ENCODE measurements at places on chromosomes 16 and 17. TPM values are rescaled to one million over a fixed set of nuclear protein-coding genes. Genes with fewer than 3 reads are reported as not detected.

DNA sequence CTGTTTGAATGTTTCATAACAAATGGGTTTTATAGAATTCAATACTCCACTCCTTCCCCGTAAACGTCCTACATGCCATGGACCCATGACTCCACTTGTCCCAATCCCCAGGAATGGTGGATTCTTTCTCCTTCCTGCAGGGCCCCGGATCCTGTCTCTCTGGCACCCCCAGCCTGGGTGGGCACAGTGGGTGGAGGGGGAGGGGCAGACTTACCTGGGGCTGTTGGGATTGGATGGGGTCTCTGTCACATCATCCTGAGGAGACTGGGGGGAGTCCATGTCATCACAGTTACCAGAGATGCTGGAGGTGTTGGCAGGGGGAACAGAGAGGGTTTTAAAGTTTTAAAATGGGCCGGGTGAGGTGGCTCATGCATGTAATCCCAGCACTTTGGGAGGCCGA is 13.2 kb downstream of the TRPV3 start:
- no peak for DNase-seq

Gene CTRL
- total RNA-seq = 4.2 TPM

DNA sequence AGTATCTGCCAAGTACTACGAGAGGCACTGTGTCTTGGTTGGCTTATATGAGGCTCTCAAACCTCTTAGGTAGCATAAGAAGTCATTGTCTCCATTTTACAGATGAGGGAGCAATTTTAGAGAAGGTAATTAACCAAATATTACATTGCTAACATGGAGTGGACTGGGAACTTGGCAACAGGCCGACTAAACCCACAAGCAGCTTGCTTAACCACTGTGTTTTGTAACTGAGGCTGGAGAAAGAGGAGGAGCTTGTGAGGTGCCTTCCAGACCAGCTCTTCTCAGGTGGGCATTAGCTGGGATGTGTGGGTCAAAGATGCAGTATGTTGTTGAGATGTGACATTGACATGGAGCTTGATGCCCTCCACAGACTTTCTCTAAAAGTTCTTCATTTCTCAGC is 835.6 kb upstream of the RBFOX1 start:
- DNase-seq = no peak

- no peak for DNase-seq
These were observed 265.8 kb upstream of the ELAC2 start for GRCh38 chr17:13283606-13284005.

DNA sequence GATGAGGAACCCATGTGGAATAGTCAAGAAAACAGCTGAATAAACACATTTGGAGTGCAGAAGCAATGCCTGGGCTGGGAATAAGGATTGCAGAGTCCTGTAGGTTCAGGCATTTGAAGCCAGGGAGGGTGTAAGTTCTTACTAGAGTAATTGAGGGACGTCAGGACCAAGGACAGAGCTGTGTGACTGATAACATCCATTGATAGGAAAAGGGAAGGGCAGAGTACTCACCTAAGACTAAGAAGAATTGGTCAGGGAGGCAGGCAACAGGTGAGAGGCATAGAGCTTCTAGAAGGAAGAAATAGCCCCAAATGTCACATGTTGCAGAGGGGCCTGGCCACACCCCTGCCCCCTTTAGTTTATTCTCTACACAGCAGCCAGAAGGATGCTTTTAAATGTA is 79.8 kb upstream of the TMEM132E start:
- peak; percentile 3 for DNase-seq

Gene SLFN14
- total RNA-seq = not detected

- no peak for DNase-seq
These were observed 13.8 kb upstream of the APPBP2 start for GRCh38 chr17:60539807-60540206.

- DNase-seq = no peak
These were observed 38.2 kb upstream of the GSE1 start for GRCh38 chr16:85574672-85575475.

Gene ZNF597
- 4.5 TPM for total RNA-seq

DNA sequence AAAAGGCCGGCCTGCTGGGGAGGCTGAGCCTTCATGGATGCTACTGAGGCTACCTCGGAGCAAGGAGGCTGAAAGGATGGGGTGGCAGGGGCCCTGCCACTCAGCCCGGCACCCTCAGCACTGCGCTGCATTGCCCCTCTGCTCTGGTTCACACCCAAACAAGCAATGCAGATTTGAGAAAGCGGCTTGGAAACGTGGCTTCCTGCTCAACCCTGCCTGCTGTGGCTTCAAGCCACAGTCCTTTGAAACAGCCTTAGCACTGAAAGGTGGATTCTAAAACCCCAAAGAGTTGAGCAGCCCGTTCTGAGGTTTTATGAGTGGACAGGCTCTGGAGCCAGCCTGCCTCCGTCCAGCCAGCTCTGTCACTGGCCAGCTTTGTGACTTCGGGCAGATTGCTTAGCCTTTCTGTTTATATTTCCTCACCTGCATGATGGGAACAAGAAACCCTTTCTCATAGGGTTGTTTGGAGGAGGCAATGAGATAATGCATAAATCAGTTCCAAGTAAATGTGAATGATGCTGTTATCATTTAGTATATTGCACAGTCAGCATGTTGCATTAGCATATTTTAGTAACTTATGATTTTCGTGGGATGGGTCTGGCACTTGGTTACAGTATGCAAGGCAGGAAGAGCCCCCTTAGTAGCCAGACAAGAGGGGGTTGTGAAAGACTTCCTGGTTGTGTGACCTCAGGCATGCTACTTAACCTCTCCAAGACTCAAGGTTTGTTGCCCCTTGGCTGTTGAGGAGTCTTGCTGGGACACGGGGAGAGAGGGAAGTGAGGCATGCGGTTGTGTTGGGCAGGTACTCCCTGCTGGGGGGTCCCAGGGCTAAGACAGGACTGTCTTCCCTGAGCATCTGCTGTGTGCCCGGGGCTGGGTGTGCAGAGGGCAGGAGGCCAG is 23.6 kb downstream of the CRISPLD2 start:
- no peak for DNase-seq

Data from activated T-cell treated with anti-CD3 and anti-CD28 coated beads, Interleukin-2, amount 50 U/mL, for 72 hours (primary cell).